Lung (tissue), 17 donors: ENCODE measurements at places on chromosomes 11 and 22.

GRCh38 chr11:69541001-69541285 is 59.5 kb downstream of the LINC01488 start:
- no peak for DNase-seq

- DNase-seq: no peak
Measured at GRCh38 chr11:118213201-118213600, 11.6 kb downstream of the JAML start.

GRCh38 chr11:132579634-132580327 is 952.5 kb downstream of the OPCML start:
- no peak for DNase-seq

GRCh38 chr11:2211113-2211971 is 39.7 kb upstream of the TH start:
- peak; percentile 82 for DNase-seq

DNA sequence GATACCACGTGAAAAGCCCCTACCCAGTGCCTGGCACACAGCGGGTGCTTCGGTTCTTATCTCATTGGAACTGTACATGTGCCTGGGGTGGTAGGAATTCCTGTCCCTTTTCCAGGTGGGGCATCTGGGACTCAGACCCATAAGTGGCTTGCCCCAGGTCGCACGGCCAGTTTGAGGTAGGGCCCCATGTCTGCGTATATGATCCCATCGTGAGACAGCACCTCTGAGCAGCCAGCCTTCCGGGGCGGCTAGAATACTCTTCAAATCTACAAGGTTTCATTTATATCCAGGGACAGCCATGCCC is 33.5 kb upstream of the SMIM38 start:
- DNase-seq: no peak

DNA sequence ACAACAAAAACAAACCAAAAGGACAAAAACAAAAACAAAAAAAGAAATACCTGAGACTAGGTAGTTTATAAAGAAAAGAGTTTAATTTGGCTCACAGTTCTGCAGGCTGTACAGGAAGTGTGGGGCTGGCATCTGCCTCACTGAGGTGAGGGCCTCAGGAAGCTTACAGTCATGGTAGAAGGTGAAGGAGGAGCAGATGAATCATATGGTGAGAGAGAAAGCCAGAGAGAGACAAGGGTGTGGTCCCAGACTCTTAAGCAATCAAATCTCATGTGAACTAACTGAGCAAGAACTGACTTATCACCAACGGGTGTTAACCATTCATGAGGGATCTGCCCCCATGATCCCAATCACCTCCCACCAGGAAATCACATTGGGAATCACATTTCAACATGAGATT is 58.8 kb upstream of the ZBED5 start:
- DNase-seq: no peak

DNA sequence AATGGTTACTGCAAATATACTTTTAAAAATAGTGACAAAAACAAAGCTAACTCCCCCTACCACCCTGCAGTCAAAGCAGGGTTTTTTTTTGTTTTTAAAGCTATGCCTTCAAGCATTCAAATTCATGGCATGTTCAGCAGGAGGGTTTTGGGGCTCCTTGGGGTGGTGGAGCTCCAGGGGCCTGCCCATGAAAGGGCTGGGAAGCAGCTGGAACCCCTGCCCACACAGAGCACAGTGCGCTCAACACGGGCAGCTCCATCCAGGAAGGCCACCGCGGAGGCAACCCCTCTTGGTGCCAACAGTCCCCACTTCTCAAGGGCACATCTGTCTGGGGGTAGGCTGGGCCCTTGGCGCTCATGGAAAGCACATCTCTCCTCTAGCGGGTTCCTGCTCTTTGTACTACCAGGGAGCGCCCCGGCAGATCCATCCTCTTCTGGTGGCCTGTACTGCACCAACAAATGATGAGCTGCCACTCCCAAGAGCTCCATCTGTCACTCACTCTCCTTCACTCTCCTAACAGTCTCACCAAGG is 16.6 kb upstream of the PHLDA2 start:
- DNase-seq: no peak

- no peak for DNase-seq
Measured at GRCh38 chr11:129896062-129896461, 684 bp upstream of the NFRKB start.

- no peak for DNase-seq
Measured at GRCh38 chr11:71301858-71302533, 49.6 kb upstream of the SHANK2 start.
